Fibroblast of skin of left biceps (primary cell): ENCODE measurements at places on chromosomes 12 and 14.

DNA sequence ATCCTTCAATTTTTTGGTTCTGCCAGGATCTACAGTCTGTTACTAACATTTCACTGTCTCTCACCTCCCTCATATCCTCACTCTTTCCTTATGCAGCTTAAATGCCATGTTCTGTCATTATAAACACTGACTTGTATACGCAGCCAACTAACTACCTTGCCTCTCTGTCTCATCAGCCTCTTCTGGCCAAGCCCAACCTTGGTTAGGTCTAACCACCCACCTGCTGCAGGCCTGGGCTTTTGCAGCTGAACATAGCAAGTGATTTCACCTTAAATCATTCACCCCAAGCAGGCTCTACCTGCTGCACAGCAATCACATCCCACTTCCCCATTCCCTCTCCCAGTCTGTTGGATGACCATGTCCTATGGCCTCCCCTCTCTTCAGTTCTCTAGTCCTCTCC, 91.5 kb downstream of the GTF2A1 start:
- DNase-seq = no peak

- no peak for DNase-seq
Measured at GRCh38 chr12:56596815-56597214, 33.3 kb downstream of the BAZ2A start.

DNA sequence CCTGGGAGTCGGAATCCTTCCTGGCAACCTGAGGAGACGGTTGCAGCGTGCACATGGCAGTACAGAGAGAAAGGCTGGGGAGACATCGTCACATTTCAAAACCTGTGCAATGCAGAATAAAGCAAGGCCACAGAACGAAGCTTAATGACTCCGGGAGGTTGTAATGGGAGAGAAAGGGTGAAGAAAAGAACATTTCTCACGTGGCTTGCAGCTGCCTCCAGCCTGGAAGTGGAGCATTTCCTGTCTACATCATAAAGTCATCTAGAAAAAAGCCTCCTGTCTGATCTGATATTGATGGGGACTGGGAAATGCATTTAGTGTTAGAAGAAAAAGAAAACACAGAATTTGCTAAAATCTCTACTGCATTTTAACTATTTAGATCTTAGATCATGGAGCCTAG, 209.3 kb downstream of the TMEM132C start:
- DNase-seq = no peak

- DNase-seq = no peak
Measured at GRCh38 chr14:68012871-68013270, 193.3 kb downstream of the RAD51B start.

GRCh38 chr14:36056845-36057244, 119.7 kb downstream of the PTCSC3 start:
- DNase-seq = no peak

GRCh38 chr14:66104486-66104885, 381.7 kb upstream of the CCDC196 start:
- DNase-seq = no peak

DNA sequence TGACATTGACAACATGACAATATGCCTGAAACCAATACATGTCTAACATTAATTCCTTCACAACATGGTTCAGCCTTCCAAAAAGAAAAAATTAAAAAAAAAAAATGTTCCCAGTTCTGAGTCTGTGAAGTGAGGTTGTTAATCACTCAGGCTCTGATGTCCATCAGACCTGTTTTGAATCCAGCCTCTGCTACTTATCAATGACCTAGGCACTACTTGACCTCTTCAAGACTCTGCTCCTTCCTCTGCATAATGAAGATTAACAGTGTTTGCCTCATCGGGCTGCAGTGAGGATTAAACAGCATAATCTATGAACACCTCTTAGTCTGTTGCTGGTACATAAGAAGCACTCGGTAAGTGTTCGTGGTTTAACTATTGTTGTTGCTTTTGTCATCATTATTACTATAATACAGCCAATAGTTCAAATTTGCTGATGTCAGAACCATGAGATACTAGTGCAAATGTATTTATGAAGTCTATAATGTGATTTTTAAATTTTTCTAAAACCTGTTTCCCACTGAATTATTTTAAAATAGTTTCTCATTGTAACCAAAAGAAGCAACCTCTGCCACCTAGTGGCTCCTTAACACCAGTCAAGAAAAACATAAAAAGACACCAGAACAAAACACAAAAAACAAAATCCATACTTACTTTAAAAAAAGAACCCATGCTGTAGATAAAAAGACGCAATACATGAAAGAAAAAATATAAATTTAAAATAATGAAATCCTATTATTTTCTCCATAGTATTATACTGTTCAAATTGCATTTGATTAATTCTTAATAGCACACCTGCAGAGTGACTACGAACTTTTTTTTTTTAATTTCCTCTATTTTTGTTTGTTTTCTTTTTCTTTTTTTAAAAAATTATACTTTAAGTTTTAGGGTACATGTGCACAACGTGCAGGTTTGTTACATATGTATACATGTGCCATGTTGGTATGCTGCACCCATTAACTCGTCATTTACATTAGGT, 20.3 kb upstream of the TMX1 start:
- DNase-seq = no peak

DNA sequence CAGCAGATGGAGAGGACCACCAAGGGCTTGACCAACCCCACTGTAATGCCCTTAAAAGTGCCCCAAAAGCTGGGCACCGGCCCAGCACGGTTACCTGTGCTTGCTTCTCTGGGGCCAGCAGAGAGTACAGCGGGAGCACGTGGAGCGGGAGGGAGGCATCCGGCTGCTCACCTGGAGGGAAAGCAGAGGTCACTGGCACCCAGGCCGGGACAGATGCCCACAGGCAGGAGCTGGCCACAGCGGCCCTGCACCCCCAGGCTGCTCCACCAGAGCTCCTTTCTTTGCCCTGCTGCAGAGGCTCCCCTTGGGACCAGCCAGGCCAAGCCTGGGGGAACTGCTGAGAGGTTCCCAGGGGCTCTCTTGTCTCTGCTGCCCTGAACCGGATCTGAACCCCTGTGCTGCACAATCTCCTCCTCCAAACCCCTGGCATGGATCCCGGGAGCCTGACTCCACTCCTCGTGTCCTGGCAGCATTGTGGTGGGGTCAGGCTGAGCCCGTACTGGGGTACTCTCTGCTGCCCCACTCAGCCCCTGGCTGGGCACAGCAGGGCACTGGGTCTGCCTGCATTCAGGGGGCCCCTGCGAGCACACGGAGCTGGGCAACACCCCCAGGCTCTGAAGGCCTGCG, 24.0 kb downstream of the DHX37 start:
- no peak for DNase-seq

GRCh38 chr14:41607966-41608663, 1.4 kb downstream of the LRFN5 start:
- DNase-seq = no peak

GRCh38 chr14:30868736-30869135, 5.6 kb upstream of the COCH start:
- no peak for DNase-seq

- no peak for DNase-seq
Measured at GRCh38 chr14:73743431-73743931, 29.3 kb upstream of the PNMA1 start.

- DNase-seq = no peak
Measured at GRCh38 chr14:104689881-104690711, 678 bp downstream of the INF2 start.

DNA sequence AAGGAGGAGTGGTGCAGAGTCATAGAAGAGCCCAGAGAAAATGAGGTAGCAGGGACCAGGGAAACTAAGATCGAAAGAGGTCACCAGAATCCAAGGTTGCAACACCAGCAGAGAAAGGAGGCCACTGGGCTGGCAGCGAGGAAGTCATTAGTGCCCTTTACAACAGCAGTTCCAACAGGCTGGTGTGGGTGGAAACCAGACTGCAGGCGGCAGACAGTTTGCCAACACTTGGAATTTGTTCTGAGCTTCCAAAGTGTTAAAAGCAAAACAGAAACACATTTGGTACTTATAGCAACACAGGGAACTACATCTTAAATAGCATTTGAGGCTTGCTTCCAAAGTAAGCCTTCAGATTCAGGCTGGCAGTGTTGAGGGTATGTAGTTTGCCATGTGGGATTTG, 95.2 kb upstream of the PWP1 start:
- no peak for DNase-seq

GRCh38 chr14:21236948-21237797, 32.1 kb downstream of the HNRNPC start:
- DNase-seq = no peak

- DNase-seq = no peak
Measured at GRCh38 chr14:31898838-31899528, 178.1 kb upstream of the ARHGAP5 start.

- DNase-seq = no peak
Measured at GRCh38 chr12:89236237-89236636, 116.1 kb downstream of the DUSP6 start.

DNA sequence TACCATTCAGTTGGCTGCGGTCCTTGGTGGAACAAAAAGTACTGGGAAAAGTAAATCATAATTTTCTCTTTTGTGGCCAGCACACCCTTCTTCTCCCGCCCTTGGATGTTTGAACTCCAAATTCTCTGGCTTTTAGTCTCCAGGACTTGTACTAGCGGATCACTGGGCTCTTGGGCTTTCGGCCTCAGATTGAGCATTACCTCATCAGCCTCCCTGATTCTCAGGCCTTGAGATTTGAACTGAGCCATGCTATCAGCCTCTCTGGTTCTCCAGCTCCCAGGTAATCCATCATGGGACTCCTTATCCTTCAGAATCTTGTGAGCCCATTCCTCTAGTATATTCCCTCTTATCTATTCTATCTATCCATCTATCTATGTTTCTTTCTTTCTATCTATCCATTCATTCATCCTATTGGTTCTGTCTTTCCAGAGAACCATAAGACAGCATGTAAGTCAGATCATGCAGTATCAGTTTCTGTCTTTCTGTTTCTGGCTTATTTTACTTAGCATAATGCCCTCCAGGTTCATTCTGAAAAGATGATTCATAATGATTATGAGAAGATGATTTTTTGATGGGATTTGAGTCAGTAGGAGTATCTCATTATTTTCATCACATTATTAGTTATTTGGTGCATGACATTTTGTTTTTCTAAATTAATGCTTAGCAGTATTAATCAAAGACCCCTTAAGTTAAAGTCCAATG, 814.9 kb downstream of the LRFN5 start:
- DNase-seq = no peak

DNA sequence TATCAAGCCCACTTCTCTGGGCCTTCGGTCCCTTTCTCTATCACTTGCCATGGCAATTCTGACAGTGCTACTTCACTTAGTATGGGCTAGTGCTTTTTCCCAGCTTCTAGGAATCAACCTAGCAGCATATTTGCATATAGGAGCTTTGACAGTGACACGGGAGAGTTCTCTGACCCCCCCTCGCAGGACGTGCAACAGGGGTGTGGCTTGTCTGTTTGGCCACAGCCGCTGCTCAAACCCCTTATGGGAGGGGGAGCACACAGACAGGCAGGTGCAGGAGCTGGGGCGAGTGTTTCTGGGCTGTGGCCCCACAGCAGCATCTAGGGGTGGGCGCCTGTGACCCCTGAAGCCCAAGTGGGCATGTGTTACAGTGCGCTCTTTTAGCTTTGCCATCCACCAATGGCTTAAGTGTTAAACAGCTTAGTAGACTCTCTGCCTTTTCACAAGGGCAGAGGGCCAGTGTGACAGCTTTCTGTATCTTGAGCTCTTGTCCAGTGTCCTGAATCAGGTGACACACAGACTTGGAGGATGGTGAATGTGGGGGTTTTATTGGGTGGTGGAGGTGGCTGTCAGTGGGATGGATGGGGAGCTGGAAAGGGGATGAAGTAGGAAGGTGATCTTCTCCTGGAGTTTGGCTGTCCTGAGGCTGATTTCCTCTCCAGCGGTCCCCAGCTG, 229.3 kb downstream of the PCNX1 start:
- DNase-seq = no peak

DNA sequence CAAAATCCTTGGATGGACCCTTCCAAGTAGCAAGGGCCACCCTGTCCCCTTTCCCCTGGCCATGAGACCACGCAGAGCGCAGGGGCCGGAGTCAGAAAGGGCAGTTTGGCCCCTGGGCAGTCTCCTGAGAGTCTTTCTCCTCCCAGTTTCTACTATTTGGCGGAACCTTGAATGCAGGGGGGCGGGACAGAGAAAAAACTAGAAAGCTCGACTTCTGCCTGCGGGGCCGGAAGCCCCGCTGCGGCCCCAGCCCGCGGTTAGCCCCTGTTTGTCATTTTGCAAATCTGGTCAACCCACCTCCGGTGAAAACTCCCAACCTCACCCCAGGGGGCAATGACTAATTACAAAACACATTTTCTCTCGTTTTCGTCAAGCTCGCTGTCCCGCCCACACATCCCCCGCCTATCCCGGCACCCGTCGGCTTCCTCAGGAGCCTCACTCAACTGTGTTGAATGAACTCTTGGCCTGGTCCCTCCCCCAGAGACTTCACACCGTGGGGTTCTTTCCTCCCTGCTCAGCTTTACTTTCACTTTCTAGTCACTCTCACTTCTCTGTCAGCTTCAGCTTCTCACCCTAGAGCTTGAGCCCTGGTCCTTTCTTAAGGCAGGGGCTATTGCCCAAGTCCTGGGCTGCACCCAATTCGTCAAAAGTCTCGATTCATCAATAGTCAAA, 66.7 kb downstream of the IRF2BPL start:
- peak; percentile 91 for DNase-seq

DNA sequence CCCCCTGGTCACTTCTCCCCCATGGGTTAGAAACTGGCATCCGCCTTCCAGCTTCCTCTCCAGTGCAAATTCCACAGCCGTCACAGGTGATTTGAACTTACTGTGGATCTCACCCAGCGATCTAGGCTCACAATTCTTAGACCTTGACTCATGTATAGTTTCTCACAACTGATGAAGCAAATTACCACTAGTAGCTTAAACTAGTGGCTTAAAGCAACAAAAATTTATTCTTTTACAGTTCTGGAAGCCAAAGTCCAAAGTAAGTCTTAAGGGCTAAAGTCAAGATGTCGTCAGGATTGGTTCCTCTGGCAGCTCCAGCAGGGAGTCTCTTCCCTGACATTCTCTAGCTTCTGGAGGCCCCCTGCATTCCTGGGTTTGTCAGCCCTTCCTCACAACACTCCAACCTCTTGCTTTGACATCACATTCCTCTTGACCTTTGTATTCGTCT, 117.4 kb downstream of the KTN1 start:
- DNase-seq = no peak

GRCh38 chr12:69999561-69999960, 174.5 kb downstream of the MYRFL start:
- DNase-seq = no peak

DNA sequence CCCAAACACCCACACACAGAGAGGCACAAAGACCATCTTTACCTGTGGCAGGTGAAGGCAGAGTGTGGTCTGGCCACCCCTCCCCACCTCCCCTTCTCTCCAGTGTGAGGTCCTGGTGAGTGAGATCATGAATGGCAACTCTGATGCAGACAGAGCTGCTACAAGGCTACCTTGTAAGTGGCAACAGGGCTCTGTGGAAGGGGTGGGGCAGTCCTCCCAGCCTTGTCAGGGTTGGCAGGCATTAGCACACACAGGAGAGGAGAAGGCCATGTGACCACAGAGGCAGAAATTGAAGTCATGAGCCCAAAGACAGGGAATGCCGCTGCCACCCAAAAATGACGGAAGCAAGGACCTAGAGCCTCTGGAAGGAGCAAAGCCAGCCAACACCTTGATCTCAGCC, 30.7 kb downstream of the VWF start:
- no peak for DNase-seq
